ENCODE measurements at places on chromosomes 5 and 9.

DNA sequence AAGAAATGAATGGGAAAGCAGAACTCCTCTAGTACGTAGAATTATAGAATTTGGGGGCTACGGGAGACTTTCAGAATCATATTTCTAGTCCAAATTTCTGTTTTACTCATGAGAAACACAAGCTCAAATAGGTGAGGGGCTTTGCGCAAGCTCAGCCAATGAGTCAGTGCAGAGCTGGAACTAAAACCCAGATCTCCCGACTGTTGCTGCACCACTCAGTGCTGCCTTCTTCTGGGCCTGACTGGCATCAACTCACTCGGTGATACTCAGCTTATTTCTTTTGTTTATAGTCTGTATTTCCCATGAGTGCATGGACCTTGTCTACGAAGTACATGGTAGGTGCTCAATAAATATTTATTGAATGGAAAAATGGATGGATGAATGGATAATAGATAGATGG lies 280.2 kb downstream of the CDK5RAP2 start:
- no peak for DNase-seq

GRCh38 chr5:28301712-28302111 lies 1263.3 kb upstream of the CDH9 start:
- peak; percentile 46 for DNase-seq

- DNase-seq, result no peak
Measured at GRCh38 chr5:93192683-93193082, 388.3 kb downstream of the NR2F1-AS1 start.

- no peak for DNase-seq
Measured at GRCh38 chr5:81590498-81591384, 160.2 kb downstream of the SSBP2 start.

- DNase-seq, result no peak
Measured at GRCh38 chr5:54693936-54694657, 176.5 kb downstream of the SNX18 start.

DNA sequence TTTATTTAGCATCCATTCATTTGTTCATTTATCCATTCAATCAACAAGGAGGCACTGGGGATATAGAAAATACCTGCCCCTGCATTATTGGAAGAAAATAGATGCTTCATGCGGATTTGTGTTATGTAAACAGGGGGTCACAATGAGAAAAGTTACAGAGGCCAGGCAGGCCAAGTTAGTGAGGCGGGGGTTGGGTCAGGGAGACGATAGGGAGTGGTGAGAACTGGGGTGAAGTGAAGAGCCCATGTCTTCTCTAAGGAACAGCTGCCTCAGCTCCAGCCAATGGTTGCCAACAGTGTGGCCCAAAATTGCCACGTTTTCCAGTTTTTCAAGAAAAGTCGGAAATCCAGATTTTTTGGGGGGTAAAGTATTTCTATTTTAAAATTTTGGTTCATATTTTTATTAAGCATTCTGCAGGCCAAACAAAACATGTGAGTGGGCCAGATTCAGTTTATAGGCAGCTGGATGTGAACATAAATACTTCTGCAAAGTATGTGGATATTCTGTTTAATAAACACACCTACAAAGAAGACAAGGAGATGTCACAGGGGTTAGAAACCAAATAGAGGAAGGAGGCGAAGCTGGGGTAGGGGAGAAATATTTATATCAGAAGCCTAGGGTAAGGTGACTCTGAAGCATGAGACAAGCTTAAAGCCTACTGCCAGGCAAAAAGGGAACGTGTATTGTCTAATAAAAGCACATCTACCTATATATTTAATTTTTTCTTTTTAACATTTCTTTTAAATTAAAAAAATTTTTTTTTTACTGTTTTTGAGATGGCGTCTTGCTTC lies 44.0 kb downstream of the ALG2 start:
- DNase-seq, result no peak
